ENCODE measurements at places on chromosomes 7 and 10. TPM values are rescaled to one million over a fixed set of nuclear protein-coding genes. Genes with fewer than 3 reads are reported as not detected.
A peak's percentile ranks its signal among the peaks of the same experiment; 100 is the strongest.

GRCh38 chr7:150382123-150382843 lies 3.2 kb downstream of the ZNF775 start:
- DNase-seq: peak; percentile 51

DNA sequence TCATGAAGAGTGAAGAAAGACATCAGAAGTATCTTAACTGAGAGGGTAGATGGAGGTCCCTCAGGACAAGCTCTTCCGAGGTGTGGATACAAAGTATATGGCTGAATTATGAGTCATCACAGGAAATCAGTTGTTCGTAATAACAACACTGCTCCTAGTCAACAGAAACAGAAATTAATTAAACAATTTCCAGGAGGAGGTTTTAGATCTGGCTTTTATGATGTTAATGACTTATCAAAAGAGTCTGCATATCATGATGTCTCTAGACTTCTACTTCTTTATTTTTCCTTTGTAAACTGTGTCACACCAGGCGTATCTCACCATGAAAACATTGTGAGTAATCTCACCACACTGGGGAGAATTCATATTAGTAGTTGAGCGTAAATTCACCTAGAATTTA lies 31.2 kb downstream of the OSBPL3 start:
- DNase-seq: no peak

GRCh38 chr7:157494506-157495176 lies 157.8 kb downstream of the DNAJB6 start:
- DNase-seq: no peak

AEBP1 gene
- 55.0 TPM for total RNA-seq

All from endodermal cell (in vitro differentiated cells).